ENCODE measurements at places on chromosomes 1 and 21.

DNA sequence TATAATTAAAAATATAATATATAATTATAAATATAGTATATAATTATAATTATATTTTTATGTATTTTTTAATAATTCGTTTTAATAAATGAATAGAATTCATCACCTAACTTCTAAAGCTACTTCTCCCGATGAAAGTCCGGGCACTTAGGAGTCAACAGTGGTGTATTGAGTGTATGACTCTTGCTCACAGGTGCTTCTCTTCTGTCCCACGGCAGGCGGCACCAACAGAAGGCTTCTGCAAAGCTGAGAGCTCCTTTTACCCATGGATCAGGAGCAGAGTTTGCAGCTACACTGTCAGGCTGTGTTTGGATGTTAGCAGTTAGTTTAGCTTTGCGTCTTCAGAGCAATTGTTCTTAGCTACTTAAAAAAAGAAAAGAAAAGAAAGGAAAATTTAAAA lies 122.4 kb downstream of the LIPI start:
- DNase-seq, result no peak

DNA sequence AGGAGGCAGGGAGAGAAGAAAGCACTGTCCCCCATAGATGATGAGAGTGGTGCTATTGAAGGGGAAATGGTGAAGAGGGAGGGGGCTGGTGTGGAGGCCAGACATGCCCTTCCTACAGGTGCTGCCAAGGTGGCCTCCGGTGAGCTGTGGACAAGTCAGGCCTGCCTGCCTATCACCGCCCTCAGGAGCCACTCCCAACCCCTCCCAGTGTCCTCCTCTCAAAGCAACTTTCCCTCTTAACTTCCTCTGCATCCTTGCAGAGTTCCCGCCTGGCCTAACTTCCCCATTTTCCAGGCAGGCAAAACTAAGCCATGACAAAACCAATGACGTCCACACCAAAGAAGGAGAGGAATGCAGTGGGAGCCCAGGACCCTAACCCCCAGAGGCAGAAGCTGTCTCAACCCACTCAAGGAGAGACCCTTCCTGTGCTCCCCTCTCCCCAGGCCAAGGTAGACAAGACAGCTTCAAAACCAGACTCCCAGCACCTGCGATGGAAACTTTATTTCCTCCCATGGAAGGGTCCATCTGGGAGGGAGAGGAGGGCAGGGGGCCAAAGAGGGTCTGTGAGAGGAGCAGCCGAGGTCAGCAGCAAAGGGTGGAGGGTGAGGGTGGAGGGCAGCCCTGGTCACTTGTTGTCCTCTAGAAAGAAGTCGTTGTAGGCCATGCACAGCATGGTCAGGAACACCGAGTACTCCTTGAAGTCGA lies 1.0 kb upstream of the S100A6 start:
- DNase-seq, result no peak

DNA sequence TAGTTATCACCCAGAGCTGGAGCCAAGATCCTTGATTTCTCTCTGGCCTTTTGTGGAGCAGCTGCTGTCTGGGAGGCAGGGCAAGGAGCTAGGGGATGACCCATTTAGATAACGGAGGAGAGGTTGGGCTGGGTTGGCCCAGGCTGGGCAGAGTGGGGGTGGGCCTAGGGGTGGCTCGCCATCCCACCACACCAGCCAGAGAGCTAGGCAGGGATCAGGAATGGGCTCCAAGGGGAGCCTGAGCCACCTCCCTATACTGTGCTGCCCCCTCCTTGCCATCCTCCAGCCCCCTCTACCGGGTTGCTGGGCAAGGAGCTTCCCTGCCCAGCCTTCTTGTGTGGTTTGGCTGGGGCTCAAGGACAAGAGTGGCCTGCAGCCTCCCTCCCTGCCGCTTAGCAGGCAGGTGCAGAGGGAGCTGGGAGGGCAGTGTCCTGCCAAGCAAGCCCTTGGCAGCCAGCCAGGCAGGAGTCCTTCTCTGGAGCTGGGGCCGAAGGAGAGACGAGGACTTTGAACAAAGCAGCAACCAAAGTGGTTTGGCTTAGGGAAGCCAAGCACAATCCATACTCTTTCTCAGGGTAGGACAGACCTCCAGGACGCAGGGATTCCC lies 4.1 kb downstream of the NUAK2 start:
- DNase-seq, result no peak

DNA sequence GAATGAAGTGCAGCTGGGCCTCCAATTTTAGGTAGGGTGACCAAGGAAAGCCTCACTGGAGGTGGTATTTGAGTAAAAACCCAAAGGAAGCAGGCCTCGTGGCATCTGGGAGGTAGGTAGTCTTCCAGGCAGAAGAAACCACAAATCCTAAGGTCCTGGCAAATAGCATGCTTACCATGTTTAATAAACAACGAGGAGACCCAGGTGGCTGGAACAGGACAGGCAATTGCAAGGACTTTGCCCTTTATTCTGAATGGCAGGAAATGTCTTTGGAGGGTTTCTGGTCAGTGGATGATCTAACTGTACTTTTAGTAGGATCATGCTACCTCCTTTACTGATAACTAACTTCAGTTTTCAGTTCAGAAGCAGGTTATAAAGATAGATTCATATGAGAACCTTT lies 52.2 kb downstream of the EPB41 start:
- DNase-seq, result no peak
